ENCODE measurements at places on chromosomes 6 and 20.

DNA sequence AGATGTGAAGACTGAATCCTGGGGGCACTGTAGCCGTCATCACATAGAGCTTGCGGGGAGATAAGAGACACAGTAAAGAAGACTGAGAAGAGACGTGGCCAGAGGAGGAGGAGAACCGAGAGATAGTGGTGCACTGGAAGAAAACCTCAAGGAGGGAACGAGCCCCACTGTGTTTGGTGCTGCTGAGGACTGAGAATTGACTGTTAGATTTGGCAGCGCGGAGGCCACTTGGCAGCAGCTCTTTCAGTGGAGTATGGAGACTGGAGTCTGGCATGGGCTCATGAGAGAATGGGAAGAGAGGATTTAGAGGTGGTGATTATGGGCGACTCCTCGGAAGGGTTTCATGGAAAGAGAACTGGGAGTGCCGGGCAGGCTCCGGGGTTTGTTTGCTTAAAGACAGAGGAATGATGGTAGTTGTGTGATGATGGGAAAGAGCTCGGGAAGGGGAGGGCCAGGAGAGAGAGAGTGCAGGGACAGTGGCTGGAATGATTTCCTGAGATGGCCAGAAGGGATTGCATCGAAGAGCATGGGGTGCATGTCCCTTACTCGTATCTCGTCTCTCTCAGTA is 18.0 kb downstream of the CDYL start:
- no peak for DNase-seq

DNA sequence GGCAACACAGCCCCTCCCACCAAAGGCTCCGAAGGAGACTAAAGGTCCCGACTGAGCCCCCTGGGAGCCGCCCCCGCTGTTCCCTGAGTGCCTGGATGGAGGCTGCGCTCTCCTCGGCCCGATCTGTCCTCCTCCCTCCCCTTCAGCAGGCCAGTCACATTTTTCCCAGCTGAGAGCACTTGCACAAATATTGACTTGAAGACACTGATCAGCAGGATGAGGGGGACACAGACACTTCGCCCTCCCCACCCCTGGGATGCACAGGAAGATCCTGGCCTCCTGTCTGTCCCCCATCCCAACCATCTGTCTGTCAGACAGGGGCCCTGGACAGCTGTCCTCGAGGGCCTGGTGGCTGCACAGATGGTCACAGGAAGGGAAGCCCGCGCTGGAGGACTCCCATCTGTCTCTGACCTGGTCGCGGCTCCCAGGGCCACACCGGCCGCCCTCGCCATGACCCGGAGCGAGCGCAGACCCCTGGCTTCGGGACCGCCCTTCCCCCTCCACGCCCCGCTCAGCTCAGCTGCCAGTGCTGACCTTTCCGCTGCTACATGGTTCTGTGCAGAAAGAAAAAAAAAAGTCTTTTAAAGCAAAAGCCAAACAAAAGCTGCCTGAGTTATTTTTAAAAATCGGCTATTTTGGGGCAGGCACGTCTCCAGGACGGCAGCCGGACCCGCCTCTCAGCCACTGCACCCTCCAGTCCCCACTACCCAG is 11.1 kb downstream of the LAMA5 start:
- no peak for DNase-seq

DNA sequence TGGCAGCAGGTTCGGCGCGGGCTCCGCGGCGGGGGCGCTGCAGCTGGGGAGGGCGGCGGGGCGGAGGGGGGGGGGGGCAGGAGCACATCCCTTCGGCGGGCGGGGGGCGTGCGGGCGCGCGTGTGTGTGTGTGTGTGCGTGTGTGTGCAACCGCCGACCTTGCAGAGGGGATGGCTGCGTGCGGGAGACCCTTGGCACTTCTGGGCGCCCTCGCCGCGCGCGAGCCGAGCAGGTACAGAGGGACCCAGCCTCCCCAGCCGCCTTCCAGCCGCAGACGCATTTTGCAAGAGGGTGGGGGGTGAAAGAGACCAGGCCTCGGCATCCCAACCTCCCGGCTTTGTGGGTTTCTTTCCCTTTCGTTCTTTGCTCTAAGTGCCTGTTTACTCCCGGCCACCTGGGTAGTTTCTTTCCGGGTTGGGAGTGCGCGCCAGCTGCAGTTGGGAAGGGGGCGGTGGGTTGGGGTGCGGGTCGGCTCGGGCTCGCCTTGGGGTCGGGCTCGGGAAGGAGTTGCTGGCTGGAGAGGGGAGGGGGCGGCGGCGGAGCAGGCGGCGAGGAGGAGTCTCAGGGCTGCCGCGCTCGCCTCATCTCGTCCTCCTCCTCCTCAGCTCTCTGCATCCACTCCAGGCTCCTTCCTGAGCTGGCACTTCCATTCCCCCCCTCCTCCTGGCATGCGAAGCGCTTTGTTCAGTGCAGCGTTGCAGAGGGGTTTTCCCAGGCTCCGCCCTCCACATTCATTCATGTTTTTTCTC is 620 bp downstream of the HIVEP1 start:
- DNase-seq, result peak; percentile 28

DNA sequence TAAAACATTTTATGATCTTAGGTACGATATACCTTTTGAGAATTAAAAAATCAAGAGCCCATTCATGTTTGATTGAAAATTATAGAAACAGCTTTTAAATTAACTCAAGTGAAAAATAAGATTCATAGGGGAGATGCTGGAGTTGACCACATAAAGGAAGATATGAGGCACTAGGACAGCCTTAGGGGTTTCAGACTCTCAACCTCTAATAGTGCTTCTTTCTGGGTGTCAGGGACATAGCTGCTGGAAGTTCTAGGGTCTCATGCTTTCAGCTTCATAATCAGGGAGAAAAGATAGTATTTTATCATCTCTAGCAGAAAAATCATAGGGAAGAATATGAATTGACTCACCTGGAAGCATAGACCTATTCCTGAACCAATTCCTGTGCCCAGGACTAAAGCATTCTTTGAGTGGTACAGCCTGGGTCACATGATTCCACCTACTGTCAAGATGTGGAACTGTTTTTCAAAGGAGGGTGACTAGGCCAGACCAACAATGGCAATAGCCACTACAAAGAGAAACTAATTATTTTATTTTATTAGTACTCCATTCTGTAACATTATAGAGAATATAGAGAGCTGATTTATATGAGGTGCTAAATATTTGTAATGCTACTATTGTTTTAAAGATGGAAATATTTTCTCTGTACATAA is 27.8 kb upstream of the CENPW start:
- no peak for DNase-seq

DNA sequence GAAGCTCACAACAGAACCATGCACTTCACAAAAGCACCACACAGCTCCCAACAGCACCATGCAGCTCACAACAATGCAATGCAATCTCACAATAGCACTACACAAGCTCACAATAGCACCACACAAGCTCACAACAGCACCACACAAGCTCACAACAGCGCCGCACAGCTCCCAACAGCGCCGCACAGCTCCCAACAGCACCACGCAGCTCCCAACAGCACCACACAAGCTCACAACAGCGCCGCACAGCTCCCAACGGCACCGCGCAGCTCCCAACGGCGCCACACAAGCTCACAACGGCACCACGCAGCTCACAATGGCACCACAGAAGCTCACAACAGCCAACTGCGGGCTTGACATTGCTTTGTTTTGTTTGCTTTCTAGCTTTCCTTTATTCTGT is 198.1 kb downstream of the DLL1 start:
- DNase-seq, result no peak

- DNase-seq, result no peak
These were observed 223.0 kb downstream of the HIVEP2 start for GRCh38 chr6:142722012-142722411.

DNA sequence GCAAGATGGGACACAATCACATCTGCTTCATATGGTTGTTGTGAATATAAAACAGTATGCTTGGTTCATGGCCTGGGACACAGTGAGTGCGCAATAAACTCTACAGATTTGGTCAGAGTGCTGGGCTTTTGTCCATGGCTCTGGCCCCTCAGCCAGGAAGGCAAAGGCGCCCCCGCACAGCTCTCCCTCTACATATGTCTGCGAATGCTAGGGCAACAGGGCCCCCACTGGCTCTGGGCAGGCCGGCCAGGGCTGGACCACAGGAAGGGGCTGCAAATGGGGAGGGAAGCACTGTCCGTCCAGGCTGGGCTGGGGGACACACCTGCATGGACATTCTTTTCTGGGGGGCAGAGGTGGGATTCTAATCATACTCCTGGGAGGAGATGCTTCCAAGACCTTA is 151.8 kb upstream of the MLN start:
- DNase-seq, result no peak

- DNase-seq, result no peak
These were observed 79.9 kb downstream of the ZNF217 start for GRCh38 chr20:53513489-53514298.

DNA sequence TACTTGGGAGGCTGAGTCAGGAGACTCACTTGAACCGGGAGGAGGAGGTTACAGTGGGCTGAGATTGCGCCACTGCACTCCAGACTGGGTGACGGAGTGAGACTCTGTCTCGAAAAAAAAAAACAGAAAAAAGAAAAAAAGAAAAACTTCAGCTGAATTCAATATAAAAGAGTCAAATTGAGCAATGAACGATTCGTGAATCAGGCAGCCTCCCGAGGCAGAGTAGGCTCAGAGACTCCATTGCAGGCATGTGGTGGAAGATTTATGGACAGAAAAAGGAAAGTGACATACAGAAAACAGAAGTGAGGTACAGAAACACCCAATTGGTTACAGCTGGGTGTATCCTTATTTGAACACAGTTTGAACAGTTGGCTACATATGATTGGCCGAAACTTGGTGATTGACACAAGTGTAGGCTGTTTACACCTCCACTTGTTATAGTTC is 56.3 kb downstream of the HLA-DPB1 start:
- no peak for DNase-seq

DNA sequence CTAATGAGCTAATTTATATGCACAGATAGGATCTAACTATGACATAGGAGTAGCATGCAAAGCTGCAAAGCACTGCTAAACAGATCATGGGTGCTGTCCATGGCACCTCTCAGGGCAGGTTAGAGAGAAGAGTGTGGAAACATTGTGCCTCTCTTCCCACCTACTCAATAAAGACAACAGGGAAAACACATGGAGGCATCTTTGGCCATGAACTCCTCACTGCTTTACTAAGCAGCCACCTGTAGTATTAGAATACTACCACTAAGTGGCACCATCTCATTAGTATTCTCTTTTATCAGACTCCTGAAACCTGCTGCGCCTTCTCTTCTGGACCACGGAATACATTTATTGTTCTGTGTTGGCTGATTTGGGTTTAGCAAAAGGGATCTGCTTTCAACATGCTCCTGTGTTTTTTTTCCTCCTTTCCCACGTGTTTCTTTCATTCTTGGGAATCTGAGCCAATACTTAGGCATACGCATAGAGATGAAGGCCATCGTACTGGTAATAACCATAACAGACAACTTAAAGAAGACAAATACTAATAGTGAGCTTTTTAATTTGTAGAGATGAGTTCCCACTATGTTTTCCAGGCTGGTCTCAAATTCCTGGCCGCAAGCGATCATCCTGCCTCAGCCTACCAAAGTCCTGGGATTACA is 9.4 kb upstream of the HDDC2 start:
- no peak for DNase-seq

- DNase-seq, result no peak
These were observed 13.7 kb downstream of the NPEPL1 start for GRCh38 chr20:58706150-58706892.

GRCh38 chr20:48584391-48585060 is 243.3 kb downstream of the PREX1 start:
- DNase-seq, result no peak

DNA sequence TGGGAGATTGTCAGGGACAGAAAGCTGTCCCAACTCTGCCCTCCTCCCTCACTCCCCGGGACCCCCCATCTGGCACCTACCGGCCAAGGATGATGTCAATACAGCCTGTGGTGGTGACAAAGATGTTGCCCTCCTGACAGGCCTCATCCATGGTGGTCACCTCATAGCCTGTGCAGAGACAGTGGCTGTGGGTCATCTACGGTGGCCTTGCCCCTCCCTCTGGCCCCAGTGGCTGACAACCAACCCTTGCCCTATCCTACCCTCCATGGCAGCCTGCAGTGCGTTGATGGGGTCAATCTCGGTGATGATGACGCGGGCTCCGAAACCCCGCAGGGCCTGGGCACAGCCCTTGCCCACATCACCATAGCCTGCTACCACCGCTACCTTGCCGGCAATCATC is 12.7 kb downstream of the AHCY start:
- no peak for DNase-seq

DNA sequence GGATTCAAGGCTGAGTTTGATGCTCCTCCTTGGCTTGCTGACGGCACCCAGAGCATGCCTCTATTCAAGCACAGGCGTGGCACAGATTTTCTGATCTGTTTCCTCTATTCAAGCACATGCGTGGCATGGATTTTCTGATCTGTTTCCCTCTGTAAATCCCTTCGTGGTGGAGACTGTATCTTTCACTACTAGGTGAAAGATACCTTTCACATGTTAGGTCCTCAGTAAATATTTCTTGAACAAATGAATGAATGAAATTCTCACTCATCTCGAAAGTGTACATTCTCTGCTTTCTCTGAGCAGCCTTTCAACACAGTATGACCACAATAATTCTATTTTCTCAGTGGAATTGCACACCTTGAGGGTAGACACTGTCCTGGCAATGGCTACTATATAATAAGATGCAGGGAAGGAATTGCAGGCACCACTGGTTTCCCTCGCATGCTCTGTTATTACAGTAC is 72.6 kb upstream of the F13A1 start:
- DNase-seq, result no peak

GRCh38 chr6:5976811-5977210 is 29.9 kb downstream of the NRN1 start:
- DNase-seq, result no peak

DNA sequence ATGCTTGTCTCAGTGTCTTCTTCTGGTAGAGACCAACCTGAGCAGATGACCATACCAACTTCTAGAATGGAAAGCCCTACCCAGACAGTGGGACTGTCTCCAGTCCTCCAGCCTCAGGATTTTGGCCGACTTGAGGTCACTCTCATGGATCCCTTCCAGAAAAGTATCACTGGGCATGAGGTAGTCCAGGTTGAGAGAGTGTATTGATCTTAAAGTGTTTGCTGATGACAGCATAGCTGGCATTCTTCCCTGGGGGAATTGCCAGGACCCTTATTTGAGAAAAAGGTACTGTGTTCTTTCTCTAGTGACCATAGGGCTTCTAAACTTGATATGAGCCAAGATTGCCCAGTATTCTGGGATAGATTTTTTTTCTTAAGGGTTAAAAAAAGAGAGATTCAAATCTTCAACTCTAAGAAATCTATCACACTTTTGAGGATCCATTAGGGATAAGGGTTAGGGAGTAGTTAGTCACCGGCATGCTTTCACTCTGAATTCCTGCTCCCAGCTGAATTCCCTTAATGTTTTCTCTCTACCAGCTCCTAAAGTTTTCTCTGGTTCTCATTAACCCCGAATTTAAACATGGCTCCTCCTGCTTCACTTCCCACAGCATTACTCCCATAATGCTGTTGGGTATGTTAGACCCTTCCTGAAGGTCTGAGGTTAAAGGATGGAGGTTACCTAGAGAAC is 73.6 kb upstream of the FLRT3 start:
- DNase-seq, result no peak

- DNase-seq, result no peak
These were observed 2.8 kb downstream of the SPO11 start for GRCh38 chr20:57332105-57333089.

- DNase-seq, result no peak
These were observed 152.2 kb downstream of the SYCP2 start for GRCh38 chr20:59781226-59781625.

- no peak for DNase-seq
These were observed 65.5 kb downstream of the LAMA4 start for GRCh38 chr6:112188906-112189305.

Data from stimulated activated CD8-positive, alpha-beta memory T cell treated with anti-CD3 and anti-CD28 coated beads, Interleukin-4, amount 100 ng/mL, for 1 hour (primary cell).